ENCODE measurements at places on chromosomes 4 and X. TPM values are rescaled to one million over a fixed set of nuclear protein-coding genes. Genes with fewer than 3 reads are reported as not detected.

DNA sequence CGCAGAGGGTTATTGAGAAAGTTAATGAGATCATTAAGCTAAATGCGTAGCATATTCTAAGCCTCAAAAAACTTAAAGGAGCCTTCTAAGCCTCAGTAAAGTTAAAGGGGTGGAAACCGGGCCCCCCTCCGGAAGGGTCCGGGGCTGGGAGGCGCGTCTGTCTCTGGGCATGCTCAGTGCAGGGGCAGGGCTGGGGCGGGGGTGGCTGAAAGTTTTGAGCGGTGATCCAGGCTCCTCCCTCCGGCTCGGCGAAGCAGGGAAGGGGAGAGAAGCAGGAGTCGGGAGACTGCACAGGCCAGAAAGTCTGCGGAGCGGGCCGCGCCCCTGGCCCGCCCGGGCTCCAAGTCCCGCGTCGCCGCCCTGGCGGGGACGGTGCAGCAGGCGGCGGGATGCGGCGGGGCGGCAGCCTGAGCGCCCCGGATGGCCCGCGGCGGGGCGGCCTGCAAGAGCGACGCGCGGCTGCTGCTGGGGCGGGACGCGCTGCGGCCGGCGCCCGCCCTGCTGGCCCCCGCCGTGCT, at the start of gene EVC:
TSS of gene EVC (plus strand) at position 241 of the 518 bp plus-strand sequence. CDS start at position 421, 180 bp downstream.
- peaks cover 6% of the 10 kb centered on the region for H3K4me1 ChIP-seq
- peak; percentile 75 for DNase-seq
- H3K27ac ChIP-seq, result peak within 1 kb of the TSS; percentile 87

The GPR34 gene
- total RNA-seq, result 56.3 TPM

GRCh38 chr4:139857021-139857420, 191.4 kb downstream of the MGST2 start:
- H3K36me3 ChIP-seq, result no peaks in the 10 kb centered on the region
- no peak overlapping the region for H3K4me3 ChIP-seq
- DNase-seq, result no peak

- H3K36me3 ChIP-seq, result no peaks in the 10 kb centered on the region
- H3K27ac ChIP-seq, result no peak overlapping the region
- no peak overlapping the region for H3K4me3 ChIP-seq
- no peak for DNase-seq
- no peaks in the 10 kb centered on the region for H3K4me1 ChIP-seq
- no peaks in the 10 kb centered on the region for H3K27me3 ChIP-seq
Observed at GRCh38 chrX:83845397-83845796, 15.5 kb upstream of the CYLC1 start.

DNA sequence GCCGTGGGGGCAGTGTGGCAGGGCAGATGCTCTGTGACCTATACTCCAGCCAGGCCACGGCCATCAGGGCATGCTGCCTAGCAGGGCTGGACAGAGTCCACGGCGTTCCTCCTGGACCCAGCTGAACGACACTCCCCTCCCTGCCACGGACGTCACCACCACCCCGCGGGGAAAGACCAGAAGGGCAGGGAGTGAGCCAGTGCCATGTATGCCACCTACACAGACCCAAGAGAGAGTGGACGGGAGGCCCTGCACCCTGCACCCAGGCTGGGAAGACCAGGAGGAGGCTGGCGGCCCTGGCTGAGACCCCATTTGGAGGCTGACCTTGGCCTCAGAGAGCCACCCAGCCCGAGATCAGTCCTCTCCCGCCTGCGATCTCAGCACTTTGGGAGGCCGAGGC, 101.9 kb downstream of the FAM53A start:
- DNase-seq, result no peak
- no peaks in the 10 kb centered on the region for H3K4me1 ChIP-seq
- H3K27ac ChIP-seq, result no peak overlapping the region
- no peaks in the 10 kb centered on the region for H3K36me3 ChIP-seq
- H3K4me3 ChIP-seq, result no peak overlapping the region

The GAGE12J gene
- total RNA-seq, result not detected

The SPANXN4 gene
- total RNA-seq, result not detected

DNA sequence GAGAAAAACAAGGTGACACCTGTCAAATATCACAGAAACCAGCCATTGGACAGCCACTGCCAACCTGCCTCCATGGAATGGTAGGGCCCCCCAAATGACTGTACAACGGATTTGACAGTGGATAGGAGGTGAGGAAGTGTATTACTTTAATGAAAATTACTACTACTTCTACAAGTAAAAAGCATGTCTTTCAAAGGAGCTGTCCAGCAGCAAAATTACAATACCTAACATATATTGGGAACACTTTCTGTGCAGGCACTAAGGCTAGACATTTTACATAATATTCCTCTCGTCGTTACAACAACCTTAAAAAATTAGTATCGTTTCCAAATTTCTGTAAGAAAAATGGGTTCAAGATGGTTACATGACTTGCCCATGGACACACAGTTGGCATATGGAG, 14.9 kb downstream of the PPP3CA start:
- H3K36me3 ChIP-seq, result no peaks in the 10 kb centered on the region
- H3K27ac ChIP-seq, result no peak overlapping the region
- no peaks in the 10 kb centered on the region for H3K4me1 ChIP-seq

The UGT8 gene
- total RNA-seq, result 0.16 TPM
